Mucosa of descending colon (tissue), 3 donors: ENCODE measurements at places on chromosomes 4 and X.

DNA sequence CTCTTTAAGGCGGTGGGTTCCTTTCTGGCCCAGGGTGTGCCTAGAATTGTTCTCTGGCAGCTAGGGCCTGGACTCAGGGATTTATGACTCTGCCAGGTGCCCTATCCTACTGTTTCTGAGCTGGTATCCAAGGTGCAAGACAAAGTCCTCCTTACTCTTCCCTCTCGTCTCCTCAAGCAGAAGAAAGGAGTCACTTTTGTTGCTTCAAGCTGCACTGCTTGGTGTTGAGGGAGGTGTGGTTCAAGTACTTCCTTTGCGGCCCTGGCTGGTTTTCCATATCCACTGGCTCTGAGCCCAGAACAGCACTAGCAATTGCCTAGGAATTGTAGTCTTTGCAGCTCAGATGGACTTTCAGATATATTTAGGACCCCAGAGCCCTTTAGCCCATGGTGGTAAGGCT is 39.3 kb downstream of the RTL3 start:
- DNase-seq: no peak

DNA sequence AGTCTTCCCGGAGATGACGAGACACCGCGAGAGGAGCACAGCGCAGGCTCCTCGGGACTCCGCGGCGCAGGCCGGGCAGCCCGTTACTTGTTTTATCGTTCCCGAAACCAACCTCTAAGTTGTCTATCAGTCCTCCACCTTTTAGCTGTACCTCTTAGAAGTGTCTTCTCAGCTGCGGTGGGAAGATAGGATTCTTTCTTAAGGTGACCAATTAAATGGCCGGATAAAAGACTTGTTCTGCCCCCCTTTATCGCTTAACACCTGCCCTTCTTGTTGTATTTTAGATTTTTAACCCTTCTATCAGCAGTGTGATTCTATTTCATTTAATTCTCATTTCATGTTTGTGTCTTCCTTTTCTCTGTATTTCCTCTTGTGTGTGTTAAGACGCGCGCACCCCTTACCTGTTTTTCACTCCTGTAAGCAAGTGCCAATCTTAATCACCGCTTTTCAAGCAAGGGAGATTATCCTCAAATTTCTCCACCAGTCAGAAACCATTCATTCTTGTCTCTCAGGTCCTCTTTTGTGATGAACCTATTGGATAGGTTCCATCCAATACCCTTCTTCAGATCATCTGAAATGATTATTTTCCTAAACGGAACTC is at the start of gene SLC9B2:
SLC9B2 (minus strand) TSS at position 15 of the 601 bp plus-strand sequence. CDS start 9,211 bp downstream, outside the sequence.
- DNase-seq: no peak

DNA sequence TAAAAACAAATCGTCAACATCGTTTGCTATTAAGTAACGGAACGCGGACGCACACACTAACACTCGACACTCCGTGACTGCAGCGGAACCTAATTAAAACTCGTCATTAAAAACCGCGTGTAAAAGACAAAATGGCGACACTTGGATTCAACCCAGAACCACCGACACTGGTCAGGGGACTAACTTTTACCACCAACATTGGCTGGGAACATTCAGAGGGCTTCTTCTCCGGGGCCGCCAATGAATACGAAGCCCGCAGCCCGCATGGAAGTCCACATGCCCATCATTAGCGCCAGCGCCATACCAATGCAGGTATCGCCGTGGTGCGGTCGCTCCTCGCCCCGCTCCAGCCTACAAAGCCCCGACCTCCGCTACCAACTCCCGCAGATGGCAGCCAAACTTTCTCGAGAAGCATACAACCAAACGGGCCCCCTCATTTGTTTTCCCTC is 498 bp downstream of the RBMX start:
- peak; percentile 27 for DNase-seq

DNA sequence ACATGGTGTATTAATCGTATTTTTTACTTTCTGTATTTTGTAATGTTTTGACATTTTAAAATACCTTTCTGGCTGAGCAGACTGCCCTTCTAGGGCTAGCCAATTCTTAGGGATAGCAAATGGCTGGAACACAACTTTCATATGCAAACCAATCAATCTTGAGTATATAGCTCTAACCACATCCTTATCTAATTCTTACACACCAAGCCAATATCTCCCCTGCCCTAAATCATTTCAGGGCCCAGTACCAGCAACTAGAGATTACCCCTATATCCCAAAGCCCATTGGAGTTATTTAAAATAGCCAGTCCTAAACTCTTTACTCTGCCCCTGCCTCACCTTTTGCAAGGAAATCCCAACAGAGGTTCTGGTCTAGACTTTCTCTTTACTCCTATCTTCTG is 58.3 kb downstream of the INTS12 start:
- no peak for DNase-seq
